ENCODE measurements at places on chromosomes 7 and 10.

GRCh38 chr7:2724453-2725177, 36.6 kb downstream of the AMZ1 start:
- no peak for DNase-seq

GRCh38 chr7:21548491-21548890, 5.7 kb downstream of the DNAH11 start:
- no peak for DNase-seq

DNA sequence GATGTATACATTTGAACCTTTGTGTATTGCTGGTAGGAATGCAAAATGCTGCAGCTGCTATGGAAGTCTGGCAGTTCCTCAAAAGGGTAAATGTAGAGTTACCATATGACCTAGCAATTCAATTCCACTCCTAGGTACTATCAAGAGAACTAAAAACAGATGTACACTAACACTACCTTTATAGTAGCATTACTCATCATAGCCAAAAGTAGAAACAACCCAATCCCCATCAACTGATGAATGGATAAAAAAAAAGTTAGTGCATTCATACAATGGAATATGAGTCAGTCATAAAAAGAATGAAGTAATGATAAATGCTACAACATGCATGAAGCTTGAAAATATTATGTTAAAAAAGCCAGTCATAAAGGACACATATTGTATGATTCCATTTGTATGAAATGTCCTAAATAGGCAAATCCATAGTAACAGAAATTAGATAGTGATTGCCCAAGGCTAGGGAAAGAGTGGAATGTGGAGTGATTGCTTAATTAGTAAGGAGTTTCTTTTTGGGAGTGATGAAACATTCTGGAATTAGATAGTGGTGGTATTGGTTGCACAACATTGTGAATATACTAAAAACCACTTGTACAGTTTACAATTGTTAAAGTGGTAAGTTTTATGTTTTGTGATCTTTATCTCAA, 96.4 kb upstream of the AOAH start:
- no peak for DNase-seq

DNA sequence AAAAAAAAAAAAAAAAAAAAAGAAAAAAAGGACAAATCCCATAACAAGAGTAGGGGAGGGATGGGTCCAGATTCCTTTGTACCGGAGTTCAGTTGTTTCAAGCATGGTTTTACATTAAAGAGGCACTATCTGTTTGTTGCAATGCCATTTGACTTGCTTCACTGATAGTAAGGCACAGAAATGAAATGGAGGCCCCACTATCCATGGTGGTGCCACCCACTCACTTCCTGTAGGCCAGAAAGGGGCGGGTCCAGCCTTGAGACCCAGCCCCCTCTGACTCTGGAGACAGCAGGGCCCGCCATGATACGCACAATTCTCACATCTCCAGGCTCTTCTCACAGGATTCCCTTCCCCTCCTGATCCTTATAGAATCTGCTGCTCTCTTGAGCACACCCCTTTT, 100.0 kb downstream of the CLEC2L start:
- DNase-seq: no peak

DNA sequence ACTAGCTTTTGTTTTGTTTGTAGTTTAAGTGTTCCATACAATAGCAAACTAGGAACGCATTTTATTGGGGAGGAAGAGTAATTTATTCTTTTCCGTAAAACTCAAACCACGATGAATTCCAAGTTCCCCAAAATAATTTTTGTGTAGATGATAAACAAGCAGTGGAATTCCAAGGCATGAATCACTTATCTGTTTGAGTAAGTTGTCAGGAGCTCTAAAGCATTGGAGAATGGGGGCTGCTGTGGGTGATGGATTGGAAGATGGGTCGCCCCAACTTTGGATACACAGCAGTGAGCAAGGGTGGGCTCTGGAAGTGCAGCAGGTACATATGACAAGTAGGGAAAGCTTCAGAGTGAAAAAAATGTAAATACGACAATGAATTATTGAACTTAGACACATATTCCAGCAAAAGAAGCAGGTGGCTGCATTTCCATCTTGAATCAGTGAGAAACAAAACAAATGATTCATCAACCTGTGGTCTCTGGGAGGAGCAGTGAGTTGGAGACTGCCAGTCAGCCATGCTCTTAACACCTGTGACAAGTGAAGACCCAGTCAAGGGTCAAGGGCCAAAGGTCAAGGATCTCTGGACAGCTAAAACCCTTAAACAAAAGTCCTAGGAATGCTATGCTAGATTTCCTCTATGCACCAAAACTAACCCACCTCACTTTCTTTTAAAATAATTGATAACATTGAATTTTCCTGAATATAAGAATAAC, 34.2 kb upstream of the ADRB1 start:
- DNase-seq: no peak

DNA sequence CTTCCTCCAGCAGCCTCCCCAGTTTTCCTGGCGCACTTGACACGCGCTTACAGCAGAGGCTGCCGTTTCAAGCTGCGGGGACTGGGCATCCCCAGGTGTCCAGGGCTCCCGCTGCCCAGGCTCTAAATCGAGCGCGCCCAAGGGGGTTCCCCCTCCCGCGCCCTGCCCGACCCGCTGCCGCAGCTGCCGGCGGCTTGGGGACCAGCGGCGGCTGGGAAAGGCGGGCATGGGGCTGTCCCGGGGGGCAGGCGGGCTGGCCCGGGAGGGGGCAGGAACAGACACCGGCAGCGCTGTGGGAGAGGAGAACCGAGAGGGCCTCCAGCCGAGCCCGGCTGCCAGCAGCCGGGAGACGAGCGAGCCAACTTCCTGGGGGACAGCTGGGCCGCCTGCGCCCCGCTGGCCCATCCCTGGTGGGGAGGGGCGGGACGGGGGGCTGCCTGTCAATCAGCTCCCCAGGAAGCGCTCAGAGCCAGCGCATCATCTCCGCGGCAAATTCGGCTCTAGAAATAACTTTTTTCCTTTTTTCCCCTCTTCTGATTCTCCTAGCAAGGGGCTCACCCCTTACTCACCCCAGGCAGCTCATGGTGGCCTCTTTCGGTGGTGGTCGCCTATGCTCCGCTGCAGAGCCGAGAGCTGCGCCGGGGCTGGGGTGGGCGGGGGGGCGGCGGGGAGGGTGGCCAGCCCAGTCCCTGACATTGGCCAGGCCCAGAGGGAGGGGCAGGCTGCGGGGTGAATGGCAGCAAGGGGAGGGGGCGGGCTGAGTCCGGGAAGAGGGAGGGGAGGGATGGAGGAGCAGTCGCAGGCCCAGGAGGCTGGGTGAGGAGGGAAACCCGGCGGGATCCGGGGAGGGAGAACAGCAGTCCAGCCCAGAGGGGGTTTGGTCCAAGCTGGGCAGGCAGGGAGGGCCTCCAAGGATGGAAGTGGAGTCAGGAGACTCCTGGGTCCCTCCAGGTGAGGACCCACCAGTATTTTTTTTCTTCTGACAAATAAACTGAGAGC, 14.7 kb downstream of the GRID2IP start:
- DNase-seq: no peak

- DNase-seq: no peak
These were observed 16.7 kb upstream of the C10orf95 start for GRCh38 chr10:102467971-102468438.

- peak; percentile 87 for DNase-seq
These were observed 2.2 kb downstream of the ANXA11 start for GRCh38 chr10:80202934-80203834.

GRCh38 chr10:117174439-117175214, 22.7 kb upstream of the KCNK18 start:
- DNase-seq: peak; percentile 87

- no peak for DNase-seq
These were observed 70.5 kb upstream of the AHR start for GRCh38 chr7:17227766-17228490.

DNA sequence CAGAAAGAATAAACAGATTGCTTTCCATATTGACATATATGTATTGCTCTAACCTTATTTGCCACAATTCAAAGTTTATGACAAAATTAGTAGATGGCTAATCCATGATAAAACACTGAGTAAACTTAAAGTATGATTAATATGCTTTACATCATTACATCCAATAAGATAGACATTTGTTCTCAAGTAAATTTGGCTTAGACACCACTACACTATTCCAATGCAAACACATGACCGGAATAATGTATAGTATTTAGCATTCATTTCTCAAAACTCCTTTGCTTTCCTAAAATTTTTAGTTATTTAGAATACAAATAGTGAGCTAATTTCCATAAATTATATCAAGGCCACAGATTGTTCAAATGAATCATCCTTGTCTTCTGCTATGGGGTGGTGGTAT, 20.2 kb downstream of the SEM1 start:
- DNase-seq: no peak

GRCh38 chr7:134845461-134845860, 66.0 kb downstream of the CALD1 start:
- no peak for DNase-seq

- DNase-seq: peak; percentile 60
These were observed 4.0 kb upstream of the RBM28 start for GRCh38 chr7:128347647-128348097.

DNA sequence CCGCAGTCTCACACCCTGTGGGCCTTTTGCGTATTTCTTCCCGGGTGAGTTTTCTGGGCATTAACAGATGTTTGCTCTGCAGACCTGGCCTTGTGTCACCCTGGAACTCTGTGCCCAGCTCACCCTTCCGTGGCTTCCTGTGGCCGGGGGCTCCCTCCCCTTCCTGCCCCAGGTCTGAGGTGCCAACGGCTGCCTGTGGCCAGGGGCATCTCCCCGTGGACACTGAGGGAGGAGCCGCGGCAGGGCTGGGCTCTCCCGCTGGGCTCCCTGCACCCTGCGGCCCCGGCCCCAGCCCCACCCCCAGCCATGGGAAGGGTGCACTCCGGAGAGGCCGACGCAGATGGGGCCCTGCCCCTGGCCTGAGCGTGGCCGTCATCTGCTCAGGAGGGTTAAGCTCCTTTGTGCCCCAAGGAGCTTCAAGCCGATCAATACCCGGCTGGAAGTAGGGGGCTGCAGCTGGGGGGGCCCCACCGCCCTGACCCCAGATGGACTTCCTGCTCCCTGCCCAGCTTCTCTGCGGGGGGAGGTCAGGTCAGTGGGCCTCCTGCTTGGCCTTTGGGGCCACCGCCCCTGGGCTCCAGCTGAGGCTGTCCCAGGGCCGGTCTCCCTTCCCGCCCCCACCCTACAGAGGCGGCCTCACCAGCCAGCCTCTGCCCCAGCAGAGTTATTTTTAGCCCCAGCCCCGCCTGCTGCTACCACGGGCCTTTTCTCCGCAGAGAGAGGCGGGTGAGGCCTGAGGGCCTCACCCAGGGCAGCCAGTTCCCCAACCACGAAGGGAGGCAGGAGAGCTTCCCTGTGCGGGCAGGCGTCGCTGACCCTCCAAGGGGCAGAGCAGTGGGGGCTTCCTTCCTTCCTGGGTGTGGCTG, 24.2 kb downstream of the PWWP2B start:
- no peak for DNase-seq

- DNase-seq: peak; percentile 53
These were observed 33.8 kb upstream of the ZFAND2A start for GRCh38 chr7:1193593-1194424.

DNA sequence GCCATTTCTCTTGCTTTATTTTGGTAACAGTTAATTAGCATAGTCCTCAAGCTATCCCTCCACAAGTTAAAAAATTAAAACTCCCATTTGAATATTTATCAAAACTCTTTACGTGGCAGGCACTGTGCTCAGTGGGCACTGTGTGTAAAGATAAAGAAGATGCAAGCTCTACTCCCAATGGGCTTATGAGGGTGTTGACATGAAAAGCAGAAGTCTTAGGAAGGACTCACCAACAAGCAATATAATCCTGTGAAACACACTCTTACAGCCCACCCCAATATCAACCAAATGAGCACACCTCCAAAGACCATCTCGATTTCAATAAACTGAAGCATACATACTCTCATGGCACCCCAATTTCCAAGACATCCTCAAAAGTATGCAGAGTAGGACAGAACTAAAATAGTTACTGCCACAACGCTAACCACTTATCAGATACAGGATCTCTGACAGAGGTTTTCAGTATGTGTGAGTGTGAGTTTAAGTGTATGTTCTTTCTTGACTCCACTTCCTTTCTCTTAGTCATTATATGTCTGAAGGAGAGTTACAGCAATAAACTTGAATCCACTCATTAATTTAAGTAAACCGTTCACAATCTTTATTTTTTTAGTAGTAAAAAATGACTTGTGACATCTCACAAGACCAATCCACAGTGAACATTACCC, 120.0 kb downstream of the PDE1C start:
- peak; percentile 30 for DNase-seq

DNA sequence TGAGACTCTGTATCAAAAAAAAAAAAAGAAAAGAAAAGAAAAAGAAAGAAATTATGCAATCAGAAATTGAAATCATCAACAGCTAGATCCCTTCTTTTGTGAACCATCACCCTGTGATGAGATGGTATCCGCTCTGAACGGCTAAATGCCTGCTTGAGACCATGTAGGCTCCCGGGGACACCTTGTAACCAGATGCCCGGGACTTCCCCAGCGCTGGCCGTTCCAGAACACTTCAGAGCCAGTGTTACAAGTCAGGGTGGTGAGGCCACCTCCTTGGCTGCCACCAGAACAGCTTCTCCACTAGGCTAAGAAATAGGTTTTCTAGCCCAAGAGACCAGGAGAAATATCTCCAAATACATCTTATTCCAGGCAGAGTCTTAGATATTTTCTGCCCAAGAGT, 119.4 kb upstream of the SH2B2 start:
- DNase-seq: no peak

DNA sequence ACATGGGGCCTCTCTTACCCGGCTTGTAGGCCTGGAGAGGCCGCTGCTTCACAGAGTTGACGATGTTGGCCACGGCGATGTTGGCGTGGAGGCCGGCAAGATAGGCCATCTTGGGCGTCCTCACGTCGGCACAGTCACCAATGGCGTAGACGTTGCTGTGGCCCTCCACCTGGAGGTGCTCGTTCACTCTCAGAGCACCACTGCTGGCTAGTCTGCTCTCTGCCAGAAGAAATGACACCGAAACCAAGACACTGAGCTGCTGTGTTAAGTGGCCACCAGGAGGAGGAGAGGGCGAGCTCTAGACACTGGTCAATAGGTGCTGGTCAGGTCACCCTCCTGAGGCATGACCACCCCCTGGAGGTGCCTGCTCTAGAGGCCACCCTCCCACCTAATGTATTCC, 17.7 kb downstream of the AIFM2 start:
- no peak for DNase-seq

GRCh38 chr7:138449580-138449979, 10.5 kb upstream of the TRIM24 start:
- peak; percentile 34 for DNase-seq

GRCh38 chr10:48672596-48673265, 11.9 kb upstream of the WDFY4 start:
- no peak for DNase-seq

DNA sequence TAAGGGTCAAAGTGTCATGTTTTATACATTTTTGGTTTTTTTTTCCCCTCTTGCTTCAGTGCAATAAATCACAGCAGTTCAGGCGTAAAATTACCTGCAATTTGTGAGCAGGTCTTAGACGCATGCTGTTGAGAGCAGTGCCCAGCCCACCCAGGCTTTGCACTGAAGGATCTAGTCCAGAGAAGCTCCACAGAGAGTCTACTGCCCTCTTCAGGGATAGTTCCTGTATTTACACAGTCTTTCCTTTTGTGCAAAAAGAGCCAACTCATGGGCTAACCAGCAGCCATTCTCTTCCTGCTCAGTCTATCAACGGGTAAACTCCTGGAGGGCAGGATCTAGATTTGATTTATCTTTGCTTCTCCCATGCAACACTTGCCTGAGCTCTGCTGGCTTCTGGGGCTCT, 82.2 kb upstream of the NAMPT start:
- DNase-seq: no peak

GRCh38 chr10:42754155-42755027, 28.2 kb upstream of the BMS1 start:
- peak; percentile 8 for DNase-seq
